ENCODE measurements at places on chromosomes 4 and X.

- no peak for DNase-seq
These were observed 27.3 kb downstream of the SH3BGRL start for GRCh38 chrX:81229229-81229628.

DNA sequence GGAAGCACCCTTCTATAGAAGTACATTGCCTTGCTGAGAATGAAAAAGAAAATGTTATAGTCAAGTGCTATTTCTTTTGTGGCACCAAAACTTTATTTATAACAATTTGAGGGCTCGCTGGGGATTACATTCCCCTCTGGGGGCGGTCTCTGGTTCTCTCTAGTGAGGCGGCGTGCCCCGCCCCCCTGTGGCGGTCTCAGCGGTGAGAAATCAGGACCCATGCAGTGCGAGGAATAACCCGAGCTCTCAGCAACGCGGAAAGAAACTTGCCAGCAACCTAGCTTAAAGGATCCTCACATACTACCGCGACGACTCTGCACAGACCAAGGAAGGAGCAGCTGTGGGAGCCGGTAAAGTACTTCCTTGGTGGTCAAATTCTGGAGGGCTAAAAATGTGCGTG, 83.4 kb upstream of the SHISA3 start:
- no peak for DNase-seq

DNA sequence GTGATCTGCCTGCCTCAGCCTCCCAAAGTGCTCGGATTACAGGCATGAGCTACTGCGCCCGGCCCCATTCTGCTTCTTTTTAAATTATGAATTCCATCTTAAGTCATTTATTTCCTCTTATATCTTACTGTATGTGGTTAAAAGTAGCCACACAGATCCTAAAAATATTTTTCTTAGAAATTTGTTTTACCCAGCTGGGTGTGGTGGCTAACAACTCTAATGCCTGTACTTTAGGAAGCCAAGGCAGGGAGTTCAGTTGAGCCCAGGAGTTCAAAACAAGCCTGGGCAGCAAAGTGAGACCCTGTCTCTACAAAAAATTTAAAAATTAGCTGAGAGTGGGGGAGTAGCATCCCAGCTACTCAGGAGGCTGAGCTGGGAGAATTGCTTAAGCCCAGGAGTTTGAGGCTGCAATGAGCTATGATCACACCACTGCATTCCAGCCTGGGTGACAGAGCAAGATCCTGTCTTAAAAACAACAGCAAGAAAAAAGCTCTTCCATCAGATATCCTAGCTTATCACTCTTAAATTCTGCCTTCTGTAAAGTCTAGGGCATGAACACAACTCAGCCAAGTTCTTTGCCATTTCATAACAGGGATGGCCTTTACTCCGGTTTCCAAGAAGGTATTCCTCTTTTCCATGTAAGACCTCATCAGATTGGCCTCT, 15.1 kb upstream of the AFF1 start:
- no peak for DNase-seq

DNA sequence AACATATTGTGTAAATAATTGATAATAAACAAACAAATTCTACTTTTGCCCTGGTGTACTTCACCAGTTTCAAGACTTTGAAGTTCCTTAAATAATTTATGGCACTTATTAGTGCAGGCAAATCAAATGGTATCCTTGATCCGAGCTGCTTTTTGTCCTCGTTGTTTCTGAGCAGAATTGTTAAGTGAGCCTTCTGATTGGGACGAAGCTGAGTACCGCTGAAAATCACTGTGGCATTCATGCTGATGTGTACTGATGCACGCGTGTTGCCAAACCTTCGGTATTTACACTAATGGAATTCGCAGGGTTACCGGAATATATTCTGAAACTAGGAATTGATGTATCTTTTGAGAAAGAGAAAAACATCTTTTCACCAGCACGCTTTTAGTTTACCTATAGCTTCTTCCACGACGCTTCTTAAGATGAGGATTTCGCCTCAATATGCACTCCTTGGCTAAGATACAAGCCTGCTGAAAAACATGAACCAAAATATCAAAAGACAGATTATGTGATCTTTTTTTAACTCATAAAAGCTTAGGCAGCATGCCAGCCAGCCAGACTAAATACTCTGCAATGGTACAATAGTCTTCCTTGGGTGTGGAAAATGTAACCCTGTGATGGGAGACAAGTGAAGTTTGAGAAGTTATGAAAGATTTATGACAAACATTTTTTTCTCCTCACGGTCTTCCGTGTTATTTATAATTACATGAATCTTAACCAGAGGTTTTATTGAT, 48.9 kb upstream of the TENM3 start:
- DNase-seq = no peak

- DNase-seq = no peak
These were observed 23.4 kb downstream of the BEX3 start for GRCh38 chrX:103399744-103400143.

DNA sequence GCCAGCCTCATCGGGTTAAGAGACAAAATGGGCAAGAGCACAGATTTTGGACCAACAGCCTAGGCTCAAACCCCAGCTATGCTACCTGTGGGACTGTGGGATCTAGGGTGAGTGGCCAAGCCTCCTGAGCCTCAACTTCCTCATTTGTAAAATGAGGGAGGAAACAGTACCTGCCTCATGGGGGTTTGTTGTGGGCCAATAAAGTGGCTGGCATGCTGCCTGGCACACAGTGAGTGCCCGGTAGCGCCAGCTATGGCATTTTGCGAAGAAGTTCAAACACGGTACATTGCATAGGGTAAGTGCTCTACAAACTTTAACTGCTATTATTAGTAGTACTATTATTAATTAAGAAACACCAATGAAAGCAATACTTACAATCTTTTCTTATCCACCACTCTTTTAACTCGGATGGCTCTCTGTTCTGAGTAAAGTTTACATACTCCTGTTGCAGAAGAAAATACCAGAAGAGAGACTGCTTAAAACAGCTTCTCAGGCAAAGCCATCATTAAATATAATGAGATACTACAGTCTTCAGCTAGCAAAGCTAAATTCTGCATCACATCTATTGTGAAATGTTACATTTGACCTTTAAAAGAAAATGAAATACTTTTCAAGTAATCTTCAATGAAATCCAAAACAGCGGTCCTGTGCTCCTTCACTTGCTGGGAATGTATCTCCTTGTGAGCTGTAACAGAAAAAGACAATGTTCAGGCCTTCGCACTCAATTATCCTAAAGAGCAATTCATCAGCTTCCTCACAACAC, 70.1 kb downstream of the NSG1 start:
- no peak for DNase-seq

- no peak for DNase-seq
These were observed 22.8 kb upstream of the CSTF2 start for GRCh38 chrX:100797359-100797758.

DNA sequence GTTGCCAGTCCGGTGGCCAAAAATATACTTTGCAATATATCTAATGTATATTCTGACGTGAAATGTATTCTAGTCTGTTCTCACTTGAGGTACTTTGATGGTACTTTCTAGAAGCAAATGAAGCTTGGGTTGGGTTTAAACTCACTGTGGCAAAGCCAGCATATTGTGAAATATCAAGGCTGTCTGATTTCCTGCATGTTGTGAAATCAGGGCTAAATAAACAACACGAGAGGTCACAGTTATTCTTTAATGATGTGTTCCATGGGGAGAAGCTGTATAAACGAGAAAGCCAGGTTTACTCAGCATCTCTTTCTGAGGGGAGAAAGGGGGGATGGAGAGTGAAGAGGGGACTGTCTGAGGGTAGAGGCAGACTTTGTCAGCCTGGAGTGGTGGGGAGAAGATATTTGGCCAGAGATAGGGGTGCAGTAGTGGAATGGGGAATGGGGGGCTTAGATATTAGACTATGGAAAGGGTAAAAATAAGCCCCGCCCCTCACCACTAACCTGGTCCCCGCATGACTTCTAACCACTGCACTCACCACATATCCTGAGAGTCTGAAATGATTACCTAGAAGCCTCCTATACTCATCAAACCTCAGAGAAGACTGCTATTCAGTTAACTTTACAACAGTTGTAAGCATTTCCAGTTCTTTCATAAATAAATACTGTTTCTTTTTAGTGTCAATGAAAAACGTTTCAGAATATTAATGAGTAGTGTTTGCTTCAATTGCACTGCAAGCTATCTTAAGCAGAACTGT, 5.9 kb upstream of the SCARB2 start:
- DNase-seq = no peak

- DNase-seq = no peak
These were observed 94.0 kb upstream of the HPF1 start for GRCh38 chr4:169851750-169852149.

GRCh38 chr4:54657185-54657550, 589 bp upstream of the KIT start:
- DNase-seq = no peak

DNA sequence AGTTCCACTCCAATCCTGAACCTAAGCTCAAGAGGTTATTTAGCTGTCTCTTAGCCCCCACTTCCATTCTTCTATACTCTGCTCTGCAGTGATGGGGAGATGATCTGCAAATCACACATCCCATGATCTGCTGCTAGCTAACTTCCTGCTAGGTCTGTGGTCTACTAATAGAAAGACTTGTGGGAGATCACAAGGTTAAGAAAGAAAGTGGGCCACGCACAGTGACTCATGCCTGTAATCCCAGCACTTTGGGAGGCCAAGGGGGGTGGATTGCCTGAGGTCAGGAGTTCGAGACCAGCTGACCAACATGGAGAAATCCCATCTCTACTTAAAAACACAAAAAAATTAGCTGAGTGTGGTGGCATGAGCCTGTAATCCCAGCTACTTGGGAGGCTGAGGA, 471.1 kb upstream of the NWD2 start:
- DNase-seq = no peak

DNA sequence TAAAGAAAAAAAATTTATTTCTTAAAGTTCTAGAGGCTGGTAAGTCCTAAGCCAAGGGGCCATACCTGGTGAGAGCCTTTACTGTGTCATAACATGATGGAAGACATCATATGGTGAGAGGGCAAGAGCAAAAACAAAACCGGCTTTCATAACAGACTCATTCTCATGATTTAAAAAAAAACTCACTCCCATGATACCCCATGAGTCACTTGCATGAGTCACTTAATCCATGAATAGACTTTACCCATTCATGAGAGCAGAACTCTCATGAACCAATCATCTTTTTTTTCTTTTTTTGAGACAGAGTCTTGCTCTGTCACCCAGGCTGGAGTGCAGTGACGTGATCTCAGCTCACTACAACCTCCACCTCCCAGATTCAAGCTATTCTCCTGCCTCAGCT, 369.7 kb upstream of the DIAPH2 start:
- no peak for DNase-seq

GRCh38 chrX:110561034-110561433, 202.4 kb downstream of the RTL9 start:
- DNase-seq = no peak

Data from stimulated activated CD4-positive, alpha-beta T cell treated with anti-CD3 and anti-CD28 coated beads, Interleukin-15, amount 100 ng/mL, for 48 hours (primary cell).